ENCODE measurements at places on chromosomes 5 and 9.

DNA sequence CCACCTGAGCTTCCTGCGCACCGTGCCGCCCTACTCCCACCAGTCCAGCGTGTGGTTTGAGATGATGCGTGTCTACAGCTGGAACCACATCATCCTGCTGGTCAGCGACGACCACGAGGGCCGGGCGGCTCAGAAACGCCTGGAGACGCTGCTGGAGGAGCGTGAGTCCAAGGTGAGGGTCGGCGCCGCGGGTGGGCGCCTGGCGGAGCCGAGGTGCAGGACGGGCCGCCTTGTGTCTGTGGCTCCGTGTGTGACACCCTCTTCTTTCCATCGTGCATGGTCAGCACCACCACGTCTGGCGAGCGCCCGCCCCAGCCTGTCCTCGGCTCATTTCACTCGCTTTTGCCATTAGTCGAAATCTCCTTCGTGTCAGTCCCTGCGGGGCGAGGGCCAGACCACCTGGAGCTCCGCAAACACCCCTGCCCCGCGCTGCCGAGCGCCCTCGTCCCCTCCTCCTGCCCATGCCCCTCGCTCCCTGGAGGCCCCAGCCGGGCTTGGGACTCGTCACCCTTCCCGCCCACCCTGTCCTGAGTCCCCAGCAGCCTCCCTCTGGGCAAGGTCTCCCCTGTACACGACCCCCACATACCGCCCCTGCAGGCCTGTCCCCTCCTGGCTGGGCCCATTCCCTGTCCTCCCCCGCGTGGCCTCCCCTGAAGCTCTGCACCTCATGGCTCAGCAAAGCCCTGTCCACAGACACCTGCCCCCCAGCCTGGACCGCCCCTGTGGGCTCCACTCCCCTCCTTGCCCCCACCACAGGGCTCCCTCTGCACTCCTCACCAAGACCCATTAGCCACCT, 7.0 kb downstream of the GRIN1 start:
- no peaks in the 10 kb centered on the region for H3K36me3 ChIP-seq
- H3K27me3 ChIP-seq = peaks cover 14% of the 10 kb centered on the region
- H3K27ac ChIP-seq = no peak overlapping the region
- no peak overlapping the region for H3K4me3 ChIP-seq
- DNase-seq = no peak
- H3K4me1 ChIP-seq = no peaks in the 10 kb centered on the region

GRCh38 chr5:122959740-122960445, 76.6 kb downstream of the PPIC start:
- no peak overlapping the region for H3K4me3 ChIP-seq
- peaks cover 8% of the 10 kb centered on the region for H3K36me3 ChIP-seq
- H3K27me3 ChIP-seq = no peaks in the 10 kb centered on the region
- DNase-seq = no peak
- no peak overlapping the region for H3K27ac ChIP-seq

- no peak overlapping the region for H3K27ac ChIP-seq
- no peaks in the 10 kb centered on the region for H3K4me1 ChIP-seq
- peak overlapping the region; percentile 28 for H3K4me3 ChIP-seq
- H3K27me3 ChIP-seq = no peaks in the 10 kb centered on the region
These were observed 1058.5 kb upstream of the DMAC1 start for GRCh38 chr9:8857926-8858595.

- DNase-seq = no peak
- peak overlapping the region; percentile 33 for H3K27ac ChIP-seq
- peaks cover 81% of the 10 kb centered on the region for H3K36me3 ChIP-seq
- no peak overlapping the region for H3K4me3 ChIP-seq
These were observed 25.3 kb downstream of the SLC22A5 start for GRCh38 chr5:132394667-132395259.

- no peak for DNase-seq
- no peaks in the 10 kb centered on the region for H3K4me1 ChIP-seq
- H3K4me3 ChIP-seq = no peak overlapping the region
- no peaks in the 10 kb centered on the region for H3K36me3 ChIP-seq
- no peak overlapping the region for H3K27ac ChIP-seq
- peaks cover 28% of the 10 kb centered on the region for H3K27me3 ChIP-seq
These were observed 276.0 kb upstream of the DAP start for GRCh38 chr5:11037080-11037479.

- H3K36me3 ChIP-seq = no peaks in the 10 kb centered on the region
- H3K27ac ChIP-seq = no peak overlapping the region
- H3K27me3 ChIP-seq = peaks cover 72% of the 10 kb centered on the region
- no peak for DNase-seq
These were observed 524.9 kb upstream of the ITGA1 start for GRCh38 chr5:52262844-52263243.

DNA sequence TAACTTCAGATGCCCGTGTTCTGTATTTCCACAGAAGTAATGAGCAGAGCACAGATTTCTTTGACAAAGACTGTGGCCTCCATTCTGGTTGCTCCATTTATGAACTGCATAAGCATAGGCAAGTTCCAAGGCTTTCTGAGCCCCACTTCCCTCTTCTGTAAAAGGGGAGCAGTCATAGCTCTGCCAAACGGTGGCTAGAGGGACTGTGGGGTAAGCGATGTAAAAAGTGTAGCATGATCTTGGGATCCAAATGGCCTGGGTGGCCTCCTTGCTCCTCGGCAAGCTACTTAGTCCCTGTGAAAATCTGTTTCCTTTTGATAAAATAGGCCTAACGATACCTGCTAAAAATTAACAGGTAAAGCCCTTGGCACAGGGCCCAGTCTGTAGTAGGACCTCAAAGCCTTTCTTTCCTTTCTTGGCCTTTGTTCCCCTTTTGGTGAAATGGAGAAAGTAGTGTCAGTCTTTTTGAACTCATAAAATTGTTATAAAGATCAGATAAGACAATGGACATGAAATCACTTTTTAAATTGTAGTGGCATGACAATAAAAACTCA, 646.6 kb downstream of the ACTL7B start:
- H3K27ac ChIP-seq = no peak overlapping the region
- no peaks in the 10 kb centered on the region for H3K27me3 ChIP-seq

- no peaks in the 10 kb centered on the region for H3K36me3 ChIP-seq
- no peak overlapping the region for H3K27ac ChIP-seq
- H3K4me3 ChIP-seq = no peak overlapping the region
These were observed 34.3 kb downstream of the ITK start for GRCh38 chr5:157214861-157215513.

- H3K4me1 ChIP-seq = no peaks in the 10 kb centered on the region
- no peak overlapping the region for H3K27ac ChIP-seq
- DNase-seq = no peak
- no peaks in the 10 kb centered on the region for H3K36me3 ChIP-seq
- H3K4me3 ChIP-seq = no peak overlapping the region
- no peaks in the 10 kb centered on the region for H3K27me3 ChIP-seq
These were observed 375.6 kb upstream of the NUDT12 start for GRCh38 chr5:103938146-103938695.

DNA sequence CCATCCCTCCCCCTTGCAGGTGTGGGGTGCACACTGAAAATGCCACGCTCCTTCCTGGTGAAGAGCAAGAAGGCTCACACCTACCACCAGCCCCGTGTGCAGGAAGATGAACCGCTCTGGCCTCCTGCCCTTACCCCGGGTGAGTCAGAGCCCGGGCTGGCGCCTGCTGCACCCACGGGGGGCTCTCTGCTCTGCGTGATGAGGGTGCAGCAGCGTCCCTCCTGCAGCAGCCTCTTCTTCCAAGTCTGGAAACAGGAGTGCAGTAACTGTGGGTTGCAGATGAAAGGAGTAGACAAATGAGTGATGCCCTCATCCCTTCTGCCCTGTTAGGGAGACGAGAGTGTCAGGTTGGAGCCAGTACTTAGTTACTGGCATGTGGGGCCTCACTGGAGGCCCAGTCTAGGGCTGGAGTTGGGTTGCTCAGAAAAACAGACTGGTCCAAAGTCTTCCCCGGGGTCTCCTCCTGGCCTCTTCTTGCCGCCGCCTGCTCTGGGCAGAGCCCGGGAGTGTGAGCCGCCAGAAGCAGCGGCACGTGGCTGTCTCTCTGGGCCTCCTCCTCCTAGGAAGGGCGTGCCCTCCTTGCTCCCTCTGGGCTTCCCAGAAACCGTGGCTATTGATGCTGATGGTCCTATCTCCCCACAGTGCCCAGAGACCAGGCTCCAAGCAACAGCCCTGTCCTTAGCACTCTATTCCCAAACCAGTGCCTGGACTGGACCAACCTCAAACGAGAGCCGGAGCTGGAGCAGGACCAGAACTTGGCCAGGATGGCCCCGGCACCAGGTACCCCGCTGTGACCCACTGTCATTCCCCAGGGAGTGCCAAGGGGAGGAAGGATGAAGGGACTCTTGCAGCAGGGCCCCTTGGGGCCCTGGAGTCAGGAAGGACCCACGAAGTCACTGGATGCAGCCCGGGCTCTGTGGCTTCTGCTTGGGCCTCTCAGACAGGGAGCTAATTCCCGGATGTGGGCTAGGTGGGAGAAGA, 8.4 kb downstream of the GFI1B start:
- peaks cover 36% of the 10 kb centered on the region for H3K27me3 ChIP-seq
- H3K4me1 ChIP-seq = no peaks in the 10 kb centered on the region
- no peak overlapping the region for H3K27ac ChIP-seq
- DNase-seq = no peak
- no peak overlapping the region for H3K4me3 ChIP-seq

GRCh38 chr5:43041669-43042175, 1.6 kb upstream of the ANXA2R start:
- H3K27ac ChIP-seq = peak overlapping the region; percentile 95
- peak overlapping the region; percentile 88 for H3K4me3 ChIP-seq
- H3K36me3 ChIP-seq = peaks cover 11% of the 10 kb centered on the region
- H3K27me3 ChIP-seq = no peaks in the 10 kb centered on the region

- peaks cover 7% of the 10 kb centered on the region for H3K4me1 ChIP-seq
- H3K27ac ChIP-seq = no peak overlapping the region
- H3K27me3 ChIP-seq = no peaks in the 10 kb centered on the region
- H3K4me3 ChIP-seq = no peak overlapping the region
These were observed 143.2 kb upstream of the ANKH start for GRCh38 chr5:15014809-15015208.

GRCh38 chr9:115132648-115133047, 14.7 kb upstream of the TNC start:
- DNase-seq = no peak
- no peaks in the 10 kb centered on the region for H3K4me1 ChIP-seq
- H3K27me3 ChIP-seq = no peaks in the 10 kb centered on the region
- no peak overlapping the region for H3K4me3 ChIP-seq
- H3K27ac ChIP-seq = no peak overlapping the region
- H3K36me3 ChIP-seq = no peaks in the 10 kb centered on the region

DNA sequence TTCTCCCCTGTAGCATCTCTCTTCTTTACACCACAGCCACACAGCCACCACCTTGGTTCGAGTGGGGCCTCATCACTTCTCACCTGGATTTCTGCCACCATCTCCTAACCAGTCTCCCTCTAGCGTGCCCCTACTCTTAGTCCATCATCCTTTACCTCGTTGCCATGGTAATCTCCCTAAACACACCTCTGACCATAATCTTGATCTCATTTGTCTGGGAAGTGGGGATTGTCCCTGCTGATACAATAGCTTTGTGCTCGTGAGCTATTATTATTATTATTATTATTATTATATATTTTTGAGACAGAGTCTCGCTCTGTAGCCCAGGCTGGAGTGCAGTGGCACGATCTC, 76.5 kb upstream of the HSPA9 start:
- H3K27me3 ChIP-seq = no peaks in the 10 kb centered on the region
- H3K4me3 ChIP-seq = no peak overlapping the region
- no peaks in the 10 kb centered on the region for H3K4me1 ChIP-seq

- H3K4me3 ChIP-seq = no peak overlapping the region
- no peak for DNase-seq
- no peaks in the 10 kb centered on the region for H3K27me3 ChIP-seq
- peaks cover 12% of the 10 kb centered on the region for H3K4me1 ChIP-seq
- no peaks in the 10 kb centered on the region for H3K36me3 ChIP-seq
These were observed 196.5 kb upstream of the NREP start for GRCh38 chr5:111953351-111954127.

DNA sequence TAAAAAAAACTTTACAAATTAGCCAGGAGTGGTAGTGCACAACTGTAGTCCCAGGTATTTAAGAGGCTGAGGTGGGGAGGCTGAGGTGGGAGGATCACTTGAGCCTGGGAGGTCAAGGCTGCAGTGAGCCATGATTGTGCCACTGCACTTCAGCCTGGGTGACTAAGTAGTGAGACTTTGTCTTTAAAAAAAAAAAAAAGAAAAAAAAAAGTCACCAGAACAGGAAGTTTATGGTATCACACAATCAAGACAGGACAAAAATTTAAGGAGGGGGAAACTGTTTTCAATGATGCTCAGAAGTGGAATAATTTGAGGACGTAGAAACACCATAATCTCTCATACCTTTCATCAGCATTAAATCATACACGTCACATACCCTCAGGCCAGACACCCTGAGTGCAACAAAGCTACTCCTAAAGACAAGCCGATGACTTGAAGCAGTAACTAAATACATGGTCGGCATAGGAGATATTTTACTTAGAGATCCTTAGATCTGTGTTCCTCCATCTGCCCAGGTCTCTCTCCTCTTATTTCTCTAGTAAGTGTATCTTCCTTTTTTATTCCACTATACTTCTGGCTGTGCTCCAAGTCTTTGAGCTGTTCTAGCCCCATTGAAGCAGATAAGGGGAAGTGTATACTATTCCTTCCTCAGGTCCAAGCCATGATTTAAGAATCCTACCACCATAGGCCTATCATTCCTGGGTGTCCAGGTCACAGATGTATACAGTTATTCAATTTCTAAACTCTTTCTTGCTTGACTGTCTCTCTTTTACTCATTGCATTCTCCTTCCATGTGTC, 91.3 kb upstream of the APC start:
- no peak overlapping the region for H3K4me3 ChIP-seq
- H3K27ac ChIP-seq = no peak overlapping the region
- peaks cover 5% of the 10 kb centered on the region for H3K4me1 ChIP-seq
- DNase-seq = no peak
- no peaks in the 10 kb centered on the region for H3K27me3 ChIP-seq
- H3K36me3 ChIP-seq = no peaks in the 10 kb centered on the region

GRCh38 chr9:33415501-33416038, 13.2 kb upstream of the AQP7 start:
- H3K4me3 ChIP-seq = no peak overlapping the region
- peaks cover 34% of the 10 kb centered on the region for H3K4me1 ChIP-seq
- no peaks in the 10 kb centered on the region for H3K36me3 ChIP-seq
- no peaks in the 10 kb centered on the region for H3K27me3 ChIP-seq
- DNase-seq = peak; percentile 82

Measured in MCF 10A (cell line).